NCI-H1092 (cell line): ENCODE measurements at places on chromosomes 2 and 18.

DNA sequence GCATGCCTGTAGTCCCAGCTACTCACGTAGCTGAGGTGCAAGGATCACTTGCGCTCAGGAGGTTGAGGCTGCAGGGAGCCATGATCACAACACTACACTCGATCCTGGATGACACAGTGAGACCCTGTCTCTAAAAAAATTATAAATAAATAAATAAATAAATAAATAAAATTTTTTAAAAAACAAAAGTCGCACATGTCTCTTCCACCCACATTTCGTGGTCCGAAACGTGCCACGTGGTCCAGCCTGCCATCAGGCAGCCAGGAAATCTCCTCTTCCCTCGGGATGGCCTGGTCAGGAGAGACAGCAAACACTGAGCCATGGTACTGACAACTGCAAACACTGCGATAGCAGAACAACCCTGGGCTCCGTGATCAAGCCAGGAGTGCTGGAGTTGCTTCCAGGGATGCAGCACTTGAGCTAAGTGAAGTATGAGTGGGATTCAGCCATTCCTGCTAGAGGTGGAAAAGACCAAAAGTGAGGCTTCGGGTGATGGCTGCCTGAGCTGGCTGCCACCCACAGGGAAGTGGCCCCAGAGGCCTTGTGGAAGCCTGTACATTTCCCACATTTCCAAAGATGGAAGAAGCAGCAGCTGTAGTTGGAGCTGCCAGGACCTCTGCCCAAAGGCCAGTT is 193.1 kb downstream of the SMAD2 start:
- no peak for DNase-seq

- peak; percentile 3 for DNase-seq
Observed at GRCh38 chr2:136874258-136874657, 108.9 kb downstream of the THSD7B start.

GRCh38 chr2:566379-567313 is 110.6 kb downstream of the TMEM18 start:
- no peak for DNase-seq

- DNase-seq: no peak
Observed at GRCh38 chr18:2898186-2898640, 51.4 kb downstream of the EMILIN2 start.

GRCh38 chr2:133496501-133497269 is 71.6 kb downstream of the NCKAP5 start:
- DNase-seq: no peak

GRCh38 chr18:55407191-55407590 is 180.8 kb downstream of the TCF4 start:
- DNase-seq: peak; percentile 33

DNA sequence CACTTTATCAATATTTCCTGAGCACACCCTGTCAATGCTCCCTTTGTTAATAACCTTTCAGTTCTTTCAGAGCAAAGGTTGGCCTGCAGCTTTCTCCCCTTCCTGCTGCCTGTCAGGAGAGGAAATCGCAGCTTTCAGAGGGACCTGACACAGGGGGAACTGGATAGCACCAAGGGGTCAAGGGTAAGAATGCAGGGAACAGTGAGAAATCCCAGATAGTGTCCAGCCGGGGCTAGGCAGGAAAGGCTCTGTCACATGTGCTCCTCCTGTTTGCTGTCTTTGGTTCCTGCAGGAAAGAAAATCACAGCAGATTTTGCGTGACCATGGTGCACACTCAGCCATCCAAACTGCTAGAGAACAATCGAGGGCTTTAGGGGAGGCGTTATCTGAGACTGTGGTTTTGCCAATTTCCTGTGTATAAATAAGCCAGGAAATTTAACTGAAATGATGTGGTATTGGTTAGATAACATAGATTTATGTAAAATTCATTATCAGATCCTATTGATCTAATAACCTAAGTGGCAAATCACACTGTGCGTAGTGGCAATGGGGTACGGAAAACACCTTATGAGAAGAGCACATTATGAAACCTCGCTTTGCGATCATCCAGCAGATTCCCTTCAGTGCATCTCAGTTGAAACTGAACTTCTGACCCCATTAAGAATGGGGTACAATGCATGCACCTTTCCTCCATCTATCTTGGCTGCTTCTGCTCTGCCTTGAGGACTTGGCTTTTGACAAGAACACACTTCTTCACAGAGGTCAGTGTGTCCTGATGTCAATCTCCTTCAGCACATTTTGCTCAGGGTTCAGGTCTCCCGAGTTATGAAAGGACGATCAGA is 178.0 kb downstream of the ICOS start:
- no peak for DNase-seq

GRCh38 chr18:25604196-25604893 is 252.4 kb upstream of the ZNF521 start:
- DNase-seq: no peak

DNA sequence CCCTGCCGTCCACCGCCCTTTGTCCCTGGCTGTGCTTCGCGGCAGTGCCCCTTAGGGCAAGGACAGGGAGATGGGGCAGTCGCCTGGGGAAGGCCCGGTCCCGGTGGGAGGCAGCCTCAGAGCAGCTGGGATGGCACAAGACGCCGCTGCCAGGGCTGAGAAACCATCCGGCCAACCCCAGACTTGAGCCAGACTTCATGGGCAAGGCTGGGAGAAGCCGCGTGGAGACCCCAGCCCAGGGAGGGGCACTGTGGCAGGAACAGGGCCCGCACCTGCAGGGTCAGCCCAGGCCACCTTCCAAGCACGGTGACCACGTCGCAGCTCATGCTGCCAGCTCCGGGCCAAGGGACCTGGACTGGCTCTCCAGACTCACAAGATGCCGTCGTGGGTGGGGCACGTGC is 84.0 kb downstream of the NFATC1 start:
- DNase-seq: no peak

DNA sequence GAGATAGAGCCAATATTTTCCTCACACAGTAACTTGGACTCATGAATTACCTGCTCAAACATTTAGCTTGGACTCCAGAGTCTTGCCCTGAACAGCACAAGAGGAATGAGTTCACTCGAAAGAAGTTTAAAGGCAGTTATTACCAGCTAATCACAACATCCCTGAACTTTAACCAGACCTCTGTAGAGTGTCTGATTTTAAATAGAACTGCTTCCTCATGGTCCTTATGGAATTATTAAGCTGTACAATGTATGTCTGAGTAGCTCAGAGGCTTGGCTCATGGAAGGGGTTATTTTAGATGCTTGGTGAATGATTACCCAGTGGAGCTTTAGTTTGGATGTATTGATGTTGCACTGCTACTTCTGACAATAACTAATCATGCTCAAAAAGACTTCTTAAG is 183.1 kb downstream of the FMNL2 start:
- no peak for DNase-seq

- no peak for DNase-seq
Observed at GRCh38 chr2:134287323-134287722, 33.5 kb downstream of the MGAT5 start.

- peak; percentile 68 for DNase-seq
Observed at GRCh38 chr2:26561918-26562810, 79.0 kb downstream of the CIB4 start.

DNA sequence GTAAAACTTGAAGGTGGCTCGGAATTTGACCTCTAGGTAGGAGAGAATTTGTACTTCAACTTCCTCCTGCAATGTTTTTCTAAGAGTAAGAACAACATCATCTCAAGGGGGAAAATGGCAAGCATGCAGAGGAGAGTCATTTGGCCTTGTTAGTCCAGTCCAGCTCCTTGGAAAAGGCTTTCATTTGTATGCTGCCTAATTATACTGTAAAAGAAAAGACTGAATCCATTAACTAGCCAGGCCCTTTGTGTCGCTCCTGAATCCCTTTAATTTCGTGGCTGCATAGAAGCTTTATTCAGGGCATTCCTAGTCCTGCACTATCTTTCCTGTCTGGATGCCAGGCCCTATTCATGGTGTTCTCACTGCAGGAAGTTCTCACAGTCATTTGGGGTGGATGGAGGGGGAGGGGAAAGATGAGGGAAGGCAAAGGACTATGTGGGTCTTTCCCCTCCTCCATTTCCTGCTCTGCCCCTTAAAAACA is 36.0 kb downstream of the PHLPP1 start:
- DNase-seq: no peak

GRCh38 chr2:202760848-202761247 is 110.7 kb downstream of the ICA1L start:
- no peak for DNase-seq

DNA sequence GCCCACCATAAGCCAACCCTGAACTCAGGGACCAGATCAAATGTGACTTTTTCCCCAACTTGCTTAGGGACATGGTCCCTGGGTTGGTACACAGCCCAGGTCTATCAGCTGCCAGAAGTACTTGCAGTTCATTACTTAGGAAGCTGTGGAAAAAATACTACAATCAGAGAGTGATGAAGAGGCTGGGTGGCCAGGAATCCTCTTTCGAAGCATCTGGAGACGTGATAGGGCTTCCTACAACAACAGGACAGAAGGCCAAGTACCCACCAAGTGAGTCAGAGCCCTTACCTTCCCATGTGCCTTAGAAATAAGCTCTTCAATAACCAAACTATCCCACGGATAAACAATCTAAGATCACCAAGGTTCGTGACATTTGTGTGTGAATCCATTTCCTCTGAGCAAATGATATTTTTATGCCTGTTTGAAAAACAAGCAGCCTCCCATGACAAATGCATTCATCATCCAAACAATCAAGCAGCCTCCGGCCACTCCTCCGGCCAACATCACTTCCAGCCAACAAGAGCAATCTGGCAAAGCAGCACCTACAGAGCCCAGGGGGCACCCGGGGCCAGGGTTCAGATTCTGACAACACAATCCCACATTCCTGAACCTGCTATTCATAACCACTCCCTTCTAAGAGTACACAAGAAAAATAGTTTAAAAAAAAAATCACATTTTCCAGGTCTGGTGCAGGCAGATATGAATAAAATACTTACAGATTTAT is 26.4 kb downstream of the TBC1D8 start:
- no peak for DNase-seq

- DNase-seq: no peak
Observed at GRCh38 chr2:123513351-123513750, 511.7 kb upstream of the CNTNAP5 start.

- DNase-seq: no peak
Observed at GRCh38 chr18:52716973-52717372, 377.0 kb downstream of the DCC start.

DNA sequence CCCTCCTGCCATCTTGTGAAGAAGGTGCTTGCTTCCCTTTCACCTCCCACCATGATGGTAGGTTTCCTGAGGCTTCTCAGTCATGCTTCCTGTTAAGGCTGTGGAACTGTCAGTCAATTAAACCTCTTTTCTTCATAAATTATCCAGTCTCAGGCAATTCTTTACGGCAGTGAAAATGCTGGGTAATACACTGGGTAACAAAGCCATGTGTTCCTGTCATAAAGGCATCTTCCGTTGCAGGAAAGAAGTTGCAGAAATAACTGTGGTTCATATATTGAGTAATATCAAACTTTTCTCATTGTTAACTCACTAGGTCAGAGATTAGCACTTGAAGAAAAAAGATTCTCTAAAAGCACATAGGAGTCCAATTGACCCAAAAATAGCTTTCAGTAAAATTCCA is 163.9 kb upstream of the HNMT start:
- DNase-seq: no peak

DNA sequence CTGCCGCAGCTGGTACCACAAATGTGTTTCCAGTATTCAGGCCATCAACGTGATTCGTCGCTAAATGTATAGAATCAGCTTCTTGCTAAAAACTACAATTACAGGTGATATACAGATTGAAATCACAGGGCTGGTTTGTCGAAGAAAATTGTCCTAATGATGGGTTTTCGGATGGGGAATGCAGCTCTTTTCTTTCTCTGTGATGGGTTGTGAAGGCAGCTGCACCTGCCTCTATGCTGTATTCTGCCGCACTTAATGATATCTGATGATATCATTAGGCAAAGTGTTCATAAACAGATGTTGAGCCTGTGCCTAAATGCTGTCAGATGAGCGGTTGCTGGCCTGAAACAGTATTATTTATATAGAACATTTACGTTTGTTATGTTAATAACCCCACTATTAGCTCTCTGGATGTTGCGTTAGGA is 218.1 kb downstream of the ARHGAP15 start:
- no peak for DNase-seq

DNA sequence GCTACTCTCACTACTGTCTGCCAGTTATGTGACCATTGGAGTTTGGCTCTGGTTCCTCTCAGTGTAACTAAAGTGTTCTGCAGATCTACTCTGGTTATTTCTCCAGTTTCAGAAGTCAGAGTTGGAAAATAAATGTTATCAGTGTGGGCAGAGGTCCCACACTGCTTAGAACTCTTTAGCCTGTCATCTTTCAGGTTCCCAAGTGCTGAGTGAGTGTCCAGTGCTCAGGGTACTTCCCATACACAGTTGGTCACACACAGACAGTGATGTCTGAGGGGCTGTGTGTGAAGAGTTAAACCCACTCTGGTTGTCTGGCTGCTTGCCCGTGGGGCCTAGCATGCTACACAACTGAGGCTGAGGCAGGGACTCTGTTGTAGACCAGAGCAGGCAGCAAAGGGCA is 421.8 kb upstream of the MEX3C start:
- DNase-seq: no peak

- DNase-seq: peak; percentile 67
Observed at GRCh38 chr2:135829378-135830135, 7.4 kb downstream of the LCT start.

- no peak for DNase-seq
Observed at GRCh38 chr2:108935271-108935741, 53.7 kb downstream of the EDAR start.
